ENCODE measurements at places on chromosomes 5 and 9.

- DNase-seq: peak; percentile 60
Measured at GRCh38 chr9:136729144-136729543, 13.6 kb downstream of the LCN10 start.

DNA sequence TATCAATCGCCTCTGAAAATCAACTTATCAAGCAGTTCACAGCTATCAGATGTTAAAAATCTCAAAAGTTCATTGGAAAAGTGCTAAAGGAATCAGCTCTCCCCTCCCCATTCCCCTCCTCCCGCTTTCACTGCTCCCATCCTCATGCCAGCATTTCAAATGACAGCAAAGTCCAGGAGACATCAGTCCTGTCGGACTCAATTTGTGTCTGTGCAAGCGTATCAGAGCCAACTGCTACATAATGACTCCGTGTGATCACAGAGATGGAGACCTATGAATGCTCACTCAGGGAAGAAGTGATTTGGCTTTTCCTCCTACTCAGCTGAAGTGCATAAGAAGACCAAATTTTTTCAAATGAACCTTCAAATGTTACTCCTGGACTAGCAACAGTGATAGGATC, 937.2 kb upstream of the DMAC1 start:
- no peak for DNase-seq

- DNase-seq: no peak
Measured at GRCh38 chr5:37217976-37218375, 31.2 kb downstream of the CPLANE1 start.

GRCh38 chr5:170760113-170760512, 23.4 kb upstream of the GABRP start:
- no peak for DNase-seq

DNA sequence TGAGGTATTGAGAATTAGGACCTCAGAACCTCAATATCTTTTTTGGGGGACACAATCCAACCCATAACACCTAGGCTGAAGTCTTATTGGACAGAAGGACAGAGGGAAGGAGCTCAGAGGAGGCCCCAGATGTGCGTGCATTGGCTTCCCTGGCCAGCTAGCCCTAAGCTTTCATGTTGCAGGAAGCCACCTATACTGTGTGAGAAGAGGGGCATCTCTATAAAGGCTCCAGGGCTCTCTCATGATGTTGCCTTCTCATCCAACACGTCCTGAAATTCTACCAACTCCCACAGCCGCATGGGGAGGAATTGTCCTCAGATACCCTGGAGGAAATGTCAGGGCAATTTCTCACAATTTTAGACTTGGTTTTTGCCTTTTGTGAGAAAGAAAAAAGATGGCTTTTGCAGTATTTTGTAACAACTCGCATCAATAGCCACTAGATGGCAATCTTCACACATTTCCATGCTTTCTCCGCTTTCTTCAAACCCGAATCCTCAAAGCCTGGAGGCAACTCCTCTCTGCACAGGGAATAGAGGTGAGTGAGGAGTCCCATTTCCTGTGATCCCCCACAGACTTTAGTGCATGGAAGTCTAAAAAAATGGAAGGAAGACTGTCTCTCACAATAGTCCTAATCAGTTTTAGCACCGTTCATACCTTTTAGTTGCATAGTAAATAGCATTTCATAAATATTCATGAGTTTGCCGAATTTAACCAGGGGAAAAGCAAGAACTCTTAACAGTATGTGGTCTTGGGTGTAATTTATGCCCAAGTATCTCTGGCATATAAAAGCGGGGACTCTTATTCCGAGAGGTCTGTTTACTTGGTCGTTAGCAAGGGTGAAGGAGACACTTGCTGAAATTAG, 7.4 kb upstream of the PPP3R2 start:
- DNase-seq: peak; percentile 74

- DNase-seq: peak; percentile 26
Measured at GRCh38 chr9:115469841-115470240, 351.9 kb upstream of the TNC start.

DNA sequence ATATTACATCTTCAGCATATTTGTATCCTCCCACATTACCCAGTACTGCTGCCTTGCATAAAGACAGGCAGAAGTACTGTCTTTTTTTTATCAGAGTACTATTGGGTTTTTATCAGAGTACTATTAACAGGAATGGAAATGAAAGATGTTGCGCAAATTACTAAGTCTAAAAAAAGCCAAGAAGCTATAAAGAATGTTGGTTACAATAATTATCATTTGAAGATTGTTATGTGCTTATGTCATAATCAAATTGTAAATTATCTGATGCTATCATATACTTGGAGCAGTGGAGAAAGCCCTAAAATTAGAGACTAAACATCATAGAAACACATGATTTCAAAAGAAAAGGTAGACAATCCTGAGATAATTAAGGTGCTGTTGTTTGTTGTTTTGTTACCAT, 188.8 kb downstream of the CCDC192 start:
- peak; percentile 8 for DNase-seq

- DNase-seq: no peak
Measured at GRCh38 chr5:158340608-158341007, 481.7 kb upstream of the CLINT1 start.

- peak; percentile 52 for DNase-seq
Measured at GRCh38 chr5:89265511-89266179, 382.7 kb upstream of the MEF2C start.

DNA sequence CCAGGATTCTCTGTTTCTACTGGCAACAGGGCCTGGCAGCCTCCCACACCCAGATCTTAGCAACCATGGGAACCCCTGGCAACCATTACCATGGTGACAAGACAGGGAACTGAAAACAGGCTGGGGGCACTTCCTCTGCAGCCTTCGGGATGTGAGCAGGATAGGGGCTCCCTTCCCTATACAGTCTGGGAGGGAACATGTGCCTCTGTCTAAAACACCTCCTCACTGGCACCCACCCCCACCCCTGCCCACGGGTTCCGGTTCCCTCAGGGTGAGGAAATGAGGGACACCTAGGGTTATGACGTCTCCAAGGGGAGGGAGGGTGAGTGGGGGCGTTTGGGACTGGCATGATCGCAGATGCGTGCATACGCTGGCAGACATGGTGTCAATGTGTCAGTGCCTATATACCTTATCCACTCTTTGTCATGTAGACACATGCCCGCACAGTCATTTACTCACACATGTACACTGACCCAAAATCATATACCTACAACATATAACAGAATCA, 3.0 kb upstream of the DNAJB5 start:
- DNase-seq: no peak

- DNase-seq: no peak
Measured at GRCh38 chr5:125655156-125655555, 768.1 kb upstream of the GRAMD2B start.

DNA sequence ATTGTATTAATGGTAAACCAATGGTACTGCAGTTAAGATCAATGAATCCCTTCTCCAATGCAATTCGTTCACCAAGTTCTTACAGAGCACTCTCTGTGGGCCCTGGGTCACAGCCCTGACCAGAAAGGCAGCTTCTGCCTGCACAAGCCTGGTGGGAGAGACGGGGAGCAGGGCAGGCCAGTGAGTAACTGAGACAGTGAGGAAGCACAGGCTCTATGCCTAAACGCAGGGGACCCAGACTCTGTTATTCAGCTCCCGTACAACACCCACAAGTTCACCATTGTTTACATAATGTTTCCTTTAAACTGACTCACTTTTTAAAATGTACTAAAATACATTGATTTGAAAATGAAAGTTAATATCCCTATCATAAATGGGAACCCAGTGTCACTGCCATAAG, 40.5 kb upstream of the CTSL start:
- DNase-seq: no peak

- no peak for DNase-seq
Measured at GRCh38 chr9:112933696-112934095, 43.0 kb upstream of the SLC46A2 start.

- DNase-seq: no peak
Measured at GRCh38 chr5:104763216-104763615, 1200.6 kb upstream of the NUDT12 start.

DNA sequence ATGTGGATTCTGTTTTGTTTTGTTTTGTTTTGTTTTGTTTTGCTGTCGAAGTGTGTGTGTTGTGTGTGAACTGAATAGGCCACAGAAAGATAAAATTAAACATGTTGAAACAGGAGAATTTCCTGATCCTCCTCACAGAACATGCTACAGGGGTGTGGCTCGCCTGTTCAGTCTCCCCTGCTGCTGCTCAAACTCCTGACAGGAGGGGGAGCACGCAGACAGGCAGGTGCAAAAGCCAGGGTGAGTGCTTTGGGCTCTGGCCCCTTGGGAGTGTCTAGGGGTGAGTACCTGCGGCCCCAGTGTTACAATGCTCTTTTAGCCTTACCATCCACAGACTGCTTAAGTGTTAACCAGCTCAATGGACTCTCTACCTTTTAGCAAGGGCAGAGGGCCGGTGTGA, 473.5 kb downstream of the MAT2B start:
- DNase-seq: no peak

DNA sequence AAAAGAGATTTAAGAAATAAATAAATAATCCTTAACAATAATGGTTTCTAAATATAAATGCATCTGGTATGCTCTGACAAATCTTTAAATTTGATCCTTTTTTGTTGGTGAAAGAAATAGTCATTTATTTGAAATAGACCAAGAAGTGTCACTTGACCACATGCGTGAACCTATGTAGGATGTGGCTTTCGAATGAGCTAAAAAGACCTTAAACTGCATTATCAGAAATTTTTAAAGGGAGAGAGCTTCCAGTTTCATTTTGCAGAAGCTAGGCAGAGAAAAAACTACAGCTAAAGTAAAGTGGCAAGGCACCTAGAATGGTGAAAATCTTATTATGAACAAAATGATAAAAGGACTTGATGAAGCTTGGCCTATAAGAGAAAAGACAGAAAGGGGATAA, 309.2 kb upstream of the EFNA5 start:
- no peak for DNase-seq

DNA sequence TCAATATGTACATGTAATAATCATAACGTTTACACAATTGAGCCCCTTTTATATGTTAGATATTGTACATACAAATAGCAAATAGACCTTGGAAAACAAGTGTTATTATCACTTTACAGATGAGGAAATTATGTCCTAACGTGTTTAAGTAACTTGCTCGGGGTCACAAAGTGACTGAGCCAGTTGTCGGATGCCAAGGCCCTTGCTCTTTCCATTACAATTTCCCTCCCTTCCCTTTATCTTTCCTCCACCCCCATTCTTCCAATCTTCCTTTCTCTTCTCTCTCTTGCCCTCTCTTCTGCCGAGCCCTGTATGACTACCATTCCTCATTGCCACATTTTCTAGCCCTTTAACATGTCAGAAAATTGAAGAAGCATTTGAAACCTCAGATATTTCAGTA, 34.4 kb upstream of the RAD23B start:
- no peak for DNase-seq

DNA sequence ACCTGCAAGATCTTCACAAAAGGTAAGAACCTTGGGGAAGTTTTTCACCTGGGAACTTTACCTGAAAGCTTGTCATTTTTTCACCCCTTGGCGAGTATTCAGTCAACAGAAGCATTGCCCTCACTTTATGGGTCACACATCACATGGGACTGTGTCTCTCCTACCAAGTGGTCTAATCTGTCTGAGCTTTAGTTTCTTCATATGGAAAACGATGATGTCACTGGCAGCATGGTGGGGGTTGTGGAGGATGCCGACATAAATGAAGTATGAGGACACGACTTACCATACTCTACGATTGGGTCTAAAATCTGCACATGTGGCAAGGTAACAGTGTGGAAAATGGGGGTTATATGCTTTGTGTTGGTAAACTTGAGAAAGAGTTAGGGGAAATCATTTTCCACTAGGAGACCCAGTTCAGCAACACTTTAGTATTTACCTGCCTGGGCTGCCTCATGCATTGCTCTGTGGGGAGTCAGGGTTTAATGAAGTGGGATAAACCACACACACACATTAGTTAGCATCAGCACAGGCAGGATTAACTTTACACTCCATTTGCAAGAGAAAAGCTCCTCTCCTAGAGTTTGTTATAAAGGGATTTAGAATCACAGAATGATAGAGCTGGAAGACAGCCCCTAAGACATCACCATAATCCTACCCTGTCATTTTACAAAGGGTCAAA, 19.8 kb upstream of the PAX5 start:
- DNase-seq: no peak

GRCh38 chr9:99361817-99362216, 139.7 kb downstream of the SEC61B start:
- no peak for DNase-seq

- DNase-seq: no peak
Measured at GRCh38 chr9:3629495-3629894, 103.7 kb upstream of the RFX3 start.

DNA sequence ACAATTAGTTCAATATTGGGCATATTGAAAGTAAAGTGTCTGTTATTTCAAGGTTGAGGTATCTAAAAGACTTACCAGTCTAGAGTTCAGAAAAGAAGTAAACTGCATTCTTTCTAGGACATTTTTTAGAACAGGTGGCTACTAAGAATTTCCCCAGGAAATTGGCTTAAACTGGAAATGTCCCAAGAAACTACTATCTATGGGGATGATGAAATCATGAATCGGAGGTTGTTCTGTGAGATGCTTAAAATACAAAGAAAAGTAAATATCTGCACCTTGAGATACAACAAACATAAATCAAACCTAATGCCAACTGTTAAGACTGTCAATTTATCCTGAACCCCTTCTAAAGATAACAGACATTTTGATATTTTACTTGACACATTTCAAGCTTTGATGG, 226.5 kb upstream of the NREP start:
- DNase-seq: no peak

GRCh38 chr5:20353499-20353898, 365.5 kb upstream of the CDH18 start:
- no peak for DNase-seq

- DNase-seq: no peak
Measured at GRCh38 chr9:89768650-89769071, 163.8 kb downstream of the GADD45G start.

DNA sequence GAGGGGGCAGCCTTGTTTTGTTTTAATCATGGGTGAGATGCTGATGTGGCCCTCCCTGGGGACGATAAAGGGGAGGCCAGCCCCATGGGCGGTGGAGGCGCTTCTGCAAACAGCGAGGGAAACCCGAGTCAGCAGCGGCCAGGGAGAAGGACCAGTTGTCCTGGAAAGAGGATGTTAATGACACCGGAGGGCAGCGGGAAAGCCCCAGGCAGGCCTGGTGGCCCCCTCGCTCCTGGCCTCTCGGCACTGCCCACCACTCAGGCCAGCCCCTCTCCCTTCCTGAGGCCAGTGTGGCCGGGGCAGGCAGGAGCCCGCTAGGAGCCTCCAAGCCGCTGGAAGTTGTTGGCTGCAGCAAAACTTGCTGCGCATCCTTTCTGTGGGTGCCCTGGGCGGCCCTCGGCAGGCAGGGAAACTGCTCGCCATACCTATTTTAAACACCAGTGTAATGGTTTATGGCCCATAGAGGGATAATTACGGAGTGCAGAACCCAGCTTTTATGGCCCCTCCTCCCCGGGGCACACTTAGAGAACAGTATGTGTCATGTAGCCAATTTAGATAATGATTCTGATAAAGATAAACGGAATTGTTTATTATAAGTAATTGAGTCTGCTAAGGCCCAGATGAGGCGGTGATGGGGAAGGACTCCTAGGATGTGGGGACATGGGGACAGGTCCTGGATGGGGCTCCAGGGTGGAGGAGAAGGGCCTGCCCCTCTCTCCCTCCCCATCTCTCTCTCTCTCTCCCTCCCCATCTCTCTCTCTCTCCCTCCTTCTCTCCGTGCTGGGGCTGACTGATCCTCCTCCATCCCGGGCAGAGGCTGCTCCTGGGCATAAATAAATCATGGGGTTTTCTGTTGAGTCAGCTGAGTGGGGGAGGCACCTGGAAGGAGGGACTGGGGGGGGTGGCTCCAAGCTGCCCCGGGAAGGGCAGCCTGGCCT, 36.9 kb downstream of the LMX1B start:
- no peak for DNase-seq

GRCh38 chr5:160159991-160160792, 40.9 kb upstream of the PWWP2A start:
- no peak for DNase-seq

GRCh38 chr9:38309324-38310195, 82.9 kb upstream of the ALDH1B1 start:
- peak; percentile 17 for DNase-seq

Measured in GM03348 (cell line).